ENCODE measurements at places on chromosomes 13 and 19. TPM values are rescaled to one million over a fixed set of nuclear protein-coding genes. Genes with fewer than 3 reads are reported as not detected.

- DNase-seq = no peak
Observed at GRCh38 chr19:14059652-14060155, 2.2 kb downstream of the PALM3 start.

- DNase-seq = no peak
Observed at GRCh38 chr13:80361883-80362327, 21.0 kb upstream of the SPRY2 start.

DNA sequence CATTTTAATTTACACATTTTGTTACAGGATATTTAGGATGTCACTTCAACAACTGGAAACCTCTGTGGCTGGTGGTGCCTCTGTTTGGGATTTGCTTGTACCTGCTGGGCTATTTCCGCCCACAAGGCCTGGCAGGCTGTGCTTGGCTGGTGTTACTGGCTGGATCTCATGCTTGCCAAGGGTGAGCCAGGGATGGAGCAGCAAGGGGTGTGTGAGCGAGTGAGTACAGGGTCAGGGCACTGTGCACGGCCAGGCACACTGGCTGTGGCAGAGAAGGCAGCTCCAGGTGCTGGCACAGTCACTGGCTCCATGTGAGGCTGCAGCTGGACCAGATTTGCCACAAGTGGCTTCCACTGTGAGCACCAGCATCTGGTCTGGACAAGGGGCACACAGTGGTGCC lies 1254.8 kb downstream of the SLITRK5 start:
- no peak for DNase-seq

- no peak for DNase-seq
Observed at GRCh38 chr19:55173186-55173713, 6.8 kb upstream of the DNAAF3 start.

DNA sequence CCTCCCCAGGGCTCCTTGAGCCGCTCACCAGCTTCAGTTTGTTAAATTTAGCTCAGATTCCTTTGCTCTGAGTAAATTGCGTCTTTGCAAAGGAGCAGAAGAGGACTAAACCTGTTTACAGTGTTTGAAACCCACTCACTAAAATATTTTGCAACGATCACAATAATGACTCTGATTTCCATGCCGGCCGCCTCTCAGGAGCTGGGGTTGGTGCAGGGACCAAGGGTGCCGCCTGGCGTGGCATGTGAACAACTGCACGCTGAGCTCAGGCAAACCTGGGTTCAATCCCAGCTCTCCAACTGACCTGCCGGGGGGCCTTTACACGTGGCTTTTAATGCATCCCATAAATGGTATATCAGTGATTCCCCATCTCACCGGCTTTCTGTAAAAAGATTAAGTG lies 68.7 kb upstream of the CACNA1A start:
- DNase-seq = no peak

DNA sequence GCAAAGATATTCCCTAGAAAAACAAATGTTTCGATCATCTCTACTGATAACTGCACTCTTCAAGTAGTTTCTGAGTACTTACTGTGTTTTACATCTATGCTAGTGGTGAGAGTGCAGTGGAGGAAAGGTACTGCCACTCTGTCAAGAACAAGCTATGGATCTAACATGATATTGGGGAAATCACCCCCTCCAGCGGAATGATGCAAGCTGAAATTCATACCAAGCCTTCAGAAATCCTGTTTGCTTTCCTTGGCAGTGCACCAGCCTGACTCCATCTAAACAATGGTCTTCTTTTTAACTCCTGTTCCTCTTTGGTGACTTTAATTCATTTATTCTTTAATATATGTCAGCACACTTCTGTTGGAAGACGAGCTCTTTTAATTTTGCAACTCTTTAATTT lies 238.0 kb downstream of the PCDH9 start:
- no peak for DNase-seq

- no peak for DNase-seq
Observed at GRCh38 chr13:40961214-40961613, 57.9 kb downstream of the ELF1 start.

- no peak for DNase-seq
Observed at GRCh38 chr13:74114641-74115040, 19.6 kb downstream of the KLF12 start.

GRCh38 chr13:67367399-67367798 lies 137.3 kb upstream of the PCDH9 start:
- DNase-seq = no peak

DNA sequence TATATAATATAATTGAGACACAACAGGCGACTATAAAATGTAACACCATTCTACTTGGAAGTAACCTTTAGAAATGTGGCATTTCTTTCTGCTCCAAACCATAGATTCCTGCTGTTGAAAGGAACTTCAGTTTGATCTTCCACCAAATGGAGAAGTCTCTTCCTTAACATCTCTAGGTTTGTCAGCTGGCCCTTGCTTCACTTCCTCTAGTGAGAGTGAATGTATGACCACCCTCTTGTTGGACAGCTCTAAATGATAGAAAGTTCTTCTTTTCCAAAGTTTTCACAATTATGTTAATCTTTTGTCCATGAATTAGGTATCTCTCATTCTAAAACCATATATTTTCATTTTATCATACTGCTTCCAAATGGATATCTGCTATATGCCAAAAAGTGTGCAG lies 13.8 kb upstream of the COG6 start:
- no peak for DNase-seq

GRCh38 chr13:106919638-106920037 lies 351.7 kb upstream of the ARGLU1 start:
- no peak for DNase-seq

DNA sequence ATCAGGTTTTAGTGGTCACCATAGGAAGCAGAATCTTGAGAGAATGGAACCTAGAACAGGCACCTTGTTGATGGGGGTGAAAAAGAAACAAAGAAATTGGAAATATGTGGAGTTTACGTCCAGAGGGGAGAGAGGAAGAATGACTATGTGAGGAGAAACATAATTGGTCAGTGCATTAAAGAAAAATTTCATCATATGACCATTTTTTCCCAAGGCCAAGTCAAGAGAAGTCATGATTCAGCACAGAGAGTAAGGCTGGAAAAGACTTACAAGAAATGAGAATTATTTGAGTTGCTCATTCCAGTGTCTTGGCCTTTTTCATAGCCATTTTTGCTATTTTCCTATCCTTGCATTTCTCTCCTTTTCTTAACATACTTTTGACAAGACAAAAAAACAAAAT lies 421.7 kb downstream of the EFNB2 start:
- no peak for DNase-seq

- DNase-seq = no peak
Observed at GRCh38 chr19:18150776-18151624, 2.0 kb upstream of the PIK3R2 start.

- DNase-seq = peak; percentile 31
Observed at GRCh38 chr19:31214086-31214485, 135.2 kb downstream of the TSHZ3 start.

GRCh38 chr13:106117035-106117434 lies 418.4 kb downstream of the EFNB2 start:
- DNase-seq = peak; percentile 9

DNA sequence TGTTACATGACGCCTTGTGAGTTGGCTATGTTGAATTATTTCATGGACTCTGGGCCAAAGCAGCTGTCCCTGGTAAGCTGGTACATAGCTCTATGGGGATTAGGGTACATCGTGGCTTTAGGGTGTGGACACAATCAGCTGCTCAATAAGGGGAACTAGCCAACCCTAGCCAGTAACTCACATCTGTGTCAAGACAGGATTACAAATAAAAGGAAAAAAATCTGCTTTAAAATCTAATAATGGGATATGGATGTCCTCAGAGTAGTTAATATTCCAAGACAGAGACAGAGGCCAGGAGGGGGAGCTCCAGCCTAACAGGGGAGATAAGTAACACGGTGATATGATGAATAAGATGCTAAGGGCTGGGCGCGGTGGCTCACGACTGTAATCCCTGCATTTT lies 21.1 kb upstream of the ZNF766 start:
- peak; percentile 22 for DNase-seq

GRCh38 chr19:15331419-15332310 lies 674 bp downstream of the BRD4 start:
- no peak for DNase-seq

DNA sequence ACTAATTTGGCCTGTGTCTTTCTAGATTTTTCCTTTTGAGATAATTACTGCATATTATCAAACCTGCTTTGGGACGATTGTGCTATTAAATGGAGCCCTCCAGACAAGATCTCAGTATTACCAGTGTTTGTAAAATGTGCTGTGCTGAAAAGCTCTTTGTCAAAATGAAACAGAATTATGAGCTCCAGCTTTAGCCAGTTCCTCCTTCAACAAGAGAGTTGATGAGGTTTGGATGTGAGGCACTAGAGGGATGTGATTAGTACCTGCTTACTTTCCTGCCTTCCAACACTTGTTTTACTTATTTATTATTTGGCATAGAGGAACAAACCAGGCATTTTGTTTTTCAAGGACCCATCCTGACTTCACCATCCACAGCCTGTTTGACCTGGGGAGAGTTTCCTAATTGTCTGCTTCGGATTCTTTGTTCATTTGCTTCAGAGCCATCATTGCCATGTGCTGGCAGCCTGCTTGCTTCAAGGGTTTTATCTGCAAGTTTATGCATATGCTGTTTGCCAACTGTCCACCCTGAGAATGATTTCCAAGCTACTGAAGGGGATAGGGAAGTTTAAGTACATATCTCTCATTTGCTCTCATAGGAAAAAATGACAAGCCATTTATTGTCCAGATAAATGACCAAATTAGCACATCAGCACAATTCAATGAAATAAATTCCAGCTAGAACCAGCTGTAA lies 32.9 kb upstream of the CPB2 start:
- DNase-seq = no peak

DNA sequence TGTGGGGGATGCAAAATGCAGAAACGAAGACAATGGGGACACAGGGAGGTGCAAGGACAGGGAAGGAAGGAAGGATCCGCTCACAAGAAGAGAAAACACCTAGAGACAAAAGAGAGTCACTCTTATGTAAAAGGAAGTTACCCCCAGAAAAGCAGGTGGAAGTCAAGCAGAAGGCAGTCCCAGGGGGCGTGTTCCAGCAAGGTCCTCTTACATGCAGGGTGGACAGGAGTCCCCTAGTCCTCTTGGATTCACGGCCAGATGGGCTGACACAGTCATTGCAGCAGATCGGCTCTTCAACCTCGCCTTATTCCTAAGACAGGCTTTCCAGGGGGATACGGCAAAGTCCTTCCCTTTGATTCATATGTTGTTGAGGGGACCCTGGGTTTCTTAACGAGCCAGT lies 83.9 kb upstream of the SPATA13 start:
- DNase-seq = no peak

GRCh38 chr13:59861676-59862075 lies 302.1 kb downstream of the DIAPH3 start:
- DNase-seq = no peak

DNA sequence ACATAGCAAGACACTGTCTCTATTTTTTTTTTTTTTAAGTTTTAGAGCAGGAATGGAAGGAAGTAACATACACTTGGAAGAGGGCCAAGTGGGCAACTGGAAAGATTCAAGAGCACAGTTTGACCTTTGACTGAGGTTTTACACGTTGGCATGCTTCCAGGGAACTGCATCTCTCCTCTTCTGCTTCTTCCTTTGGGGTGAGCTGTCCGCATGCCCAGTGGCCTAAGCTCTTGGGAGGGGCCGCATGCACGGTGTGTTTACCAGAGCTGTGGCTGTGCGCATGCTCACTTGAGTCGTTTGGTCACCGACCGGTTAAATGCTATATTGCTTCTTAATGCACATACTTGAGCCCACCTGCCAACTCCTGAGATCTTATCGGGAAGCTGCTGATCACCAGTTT lies 727.7 kb downstream of the UQCRFS1 start:
- DNase-seq = no peak

DNA sequence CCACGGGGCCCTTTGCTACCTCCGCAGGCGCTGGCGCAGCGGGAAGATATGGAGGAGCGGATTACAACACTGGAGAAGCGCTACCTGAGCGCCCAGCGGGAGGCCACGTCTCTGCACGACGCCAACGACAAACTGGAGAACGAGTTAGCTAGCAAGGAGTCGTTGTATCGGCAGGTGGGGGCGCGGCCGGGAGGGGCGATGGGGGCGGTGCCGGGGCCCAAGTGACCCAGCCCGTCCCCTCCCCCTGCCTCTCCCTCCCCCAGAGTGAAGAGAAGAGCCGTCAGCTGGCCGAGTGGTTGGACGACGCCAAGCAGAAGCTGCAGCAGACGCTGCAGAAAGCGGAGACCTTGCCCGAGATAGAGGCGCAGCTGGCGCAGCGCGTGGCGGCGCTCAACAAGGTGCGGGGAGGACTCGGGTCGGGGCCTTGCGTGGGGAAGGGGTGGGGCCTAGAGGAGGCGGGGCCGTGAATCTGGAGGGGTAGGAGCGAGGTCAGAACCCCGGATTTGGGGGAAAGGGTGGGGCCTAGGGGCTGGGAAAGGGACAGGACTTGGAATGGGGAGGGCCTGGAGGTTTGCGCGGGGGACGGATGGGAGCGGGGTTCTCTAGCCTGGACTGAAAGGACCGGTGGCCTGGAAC lies 13.7 kb downstream of the PPFIA3 start:
- no peak for DNase-seq

DNA sequence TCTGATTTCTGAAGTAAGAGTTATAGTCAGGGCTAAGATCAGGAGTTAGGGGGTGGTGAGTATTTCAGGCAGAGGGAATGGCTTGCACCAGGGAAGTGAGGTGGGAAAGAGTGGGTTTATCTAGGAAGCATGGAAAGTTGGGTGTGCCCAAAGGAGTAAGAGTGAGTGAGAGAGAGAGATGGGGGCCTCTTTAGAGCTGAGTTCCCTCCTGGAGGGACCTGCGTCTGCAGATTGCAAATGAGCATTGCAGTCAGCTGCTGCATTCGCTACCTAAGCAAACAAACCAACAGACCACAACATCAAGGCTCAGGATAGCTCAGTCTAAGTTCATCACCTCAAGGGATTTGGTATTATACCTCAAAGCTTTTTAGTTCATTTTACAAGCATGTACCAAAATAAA lies 405.8 kb downstream of the FGF9 start:
- DNase-seq = no peak

- peak; percentile 65 for DNase-seq
Observed at GRCh38 chr13:74062933-74063332, 71.3 kb downstream of the KLF12 start.

- DNase-seq = no peak
Observed at GRCh38 chr13:71285700-71286099, 581.3 kb downstream of the DACH1 start.

- no peak for DNase-seq
Observed at GRCh38 chr13:95367309-95367843, 66.1 kb upstream of the ABCC4 start.

CD33 gene
- polyA plus RNA-seq = 3.8 TPM

IL11 gene
- 0.40 TPM for polyA plus RNA-seq

NKPD1 gene
- 0.34 TPM for polyA plus RNA-seq

ZNF677 gene
- 26.4 TPM for polyA plus RNA-seq

SOX1 gene
- 0.05 TPM for polyA plus RNA-seq

FGF9 gene
- 10.9 TPM for polyA plus RNA-seq

CYP2A6 gene
- polyA plus RNA-seq = 0.29 TPM

KLF5 gene
- polyA plus RNA-seq = 27.8 TPM

SHD gene
- 117 TPM for polyA plus RNA-seq

CYP2B6 gene
- not detected for polyA plus RNA-seq
